Foreskin fibroblast (primary cell): ENCODE measurements at places on chromosomes 3 and 15.

GRCh38 chr3:70856414-70857162 is 544.1 kb upstream of the MDFIC2 start:
- DNase-seq: peak; percentile 71

GRCh38 chr15:33150971-33151370 is 43.5 kb downstream of the FMN1 start:
- no peak for DNase-seq

DNA sequence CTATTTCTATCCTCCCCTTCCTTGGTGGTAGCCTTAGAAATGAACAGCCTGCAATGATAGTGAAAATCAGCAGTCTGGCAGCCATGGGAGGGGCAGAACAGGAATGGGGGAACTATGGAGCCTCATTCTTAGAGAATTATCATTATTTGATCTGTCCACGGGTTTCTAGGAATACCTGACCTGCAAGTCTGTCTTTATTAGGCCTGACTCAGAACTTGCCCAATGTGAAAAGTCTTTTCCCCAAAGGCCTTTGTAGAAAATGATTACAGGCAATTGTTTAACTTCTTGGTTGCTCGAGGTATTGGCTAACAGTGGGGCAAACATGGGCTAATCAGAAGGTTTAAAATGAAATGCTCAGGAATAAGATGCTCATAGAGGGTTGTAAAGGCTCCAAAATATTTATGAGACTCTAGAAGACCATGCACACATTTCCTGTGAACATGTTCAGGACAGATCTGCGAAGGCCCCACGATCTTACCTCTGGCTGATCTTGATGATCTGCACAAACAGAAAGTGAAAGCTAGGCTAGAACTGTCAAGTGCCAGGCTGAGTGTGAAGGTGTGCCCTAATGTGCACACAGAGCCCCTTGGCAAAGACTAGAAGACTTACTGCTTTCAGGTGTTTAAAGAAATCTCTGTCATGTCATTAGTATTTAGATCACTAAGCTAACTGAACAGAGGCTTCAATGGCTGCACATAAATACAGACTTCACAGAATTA is 39.6 kb upstream of the LAMP3 start:
- DNase-seq: peak; percentile 15

DNA sequence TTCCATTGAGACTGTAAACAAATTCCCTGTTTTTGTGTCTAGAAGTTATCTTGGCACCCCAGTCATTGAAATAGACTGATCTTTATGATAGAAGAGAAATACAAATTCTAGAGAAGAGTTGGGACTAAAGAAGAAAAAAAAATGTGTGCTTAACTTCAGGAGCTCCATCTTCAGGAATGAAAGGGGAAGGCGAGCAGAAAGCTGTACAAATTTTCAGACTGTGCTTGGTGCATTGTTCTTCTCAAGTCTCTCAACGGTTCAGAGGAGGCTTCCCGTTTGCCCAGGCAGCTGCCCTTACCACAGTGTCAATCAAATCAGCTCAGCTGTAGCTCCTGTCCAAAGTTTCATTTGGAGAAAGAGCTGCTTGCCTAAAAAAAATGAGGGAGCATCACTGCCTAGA is 41.7 kb downstream of the OXSM start:
- DNase-seq: peak; percentile 68

DNA sequence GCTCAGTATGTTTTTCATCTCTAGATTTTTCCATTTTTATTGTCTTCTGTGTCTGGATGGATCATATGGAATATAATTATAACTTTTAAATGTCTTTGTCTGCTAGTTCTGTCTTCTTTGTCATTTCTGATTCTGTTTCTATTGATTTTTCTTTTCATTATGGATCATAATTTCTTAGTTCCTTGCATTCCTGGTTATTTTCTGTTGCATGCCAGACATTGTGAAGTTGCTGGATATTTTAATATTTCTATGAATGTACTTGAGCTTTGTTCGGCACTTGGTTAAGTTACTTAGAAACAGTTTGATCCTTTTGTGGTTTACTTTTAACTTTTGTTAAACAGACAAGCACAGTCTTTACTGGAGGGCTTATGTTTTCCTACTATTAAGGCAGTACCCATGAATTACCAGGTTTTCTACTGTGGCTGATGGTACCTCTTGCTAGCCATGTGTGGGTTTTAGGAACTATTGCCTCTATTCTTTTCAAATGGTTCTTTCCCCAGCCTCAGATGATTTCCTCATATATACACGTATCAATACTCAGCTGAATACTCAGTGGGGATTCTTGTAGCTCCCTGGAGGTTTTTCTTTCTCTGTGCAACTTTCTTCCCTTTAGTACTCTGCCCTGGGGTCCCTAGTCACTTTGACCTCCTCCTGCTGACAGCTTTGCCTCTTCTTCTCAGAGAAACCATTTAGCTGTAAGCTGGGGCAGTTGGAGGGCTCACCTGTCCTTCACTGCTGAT is 64.3 kb downstream of the RASA2 start:
- DNase-seq: no peak

DNA sequence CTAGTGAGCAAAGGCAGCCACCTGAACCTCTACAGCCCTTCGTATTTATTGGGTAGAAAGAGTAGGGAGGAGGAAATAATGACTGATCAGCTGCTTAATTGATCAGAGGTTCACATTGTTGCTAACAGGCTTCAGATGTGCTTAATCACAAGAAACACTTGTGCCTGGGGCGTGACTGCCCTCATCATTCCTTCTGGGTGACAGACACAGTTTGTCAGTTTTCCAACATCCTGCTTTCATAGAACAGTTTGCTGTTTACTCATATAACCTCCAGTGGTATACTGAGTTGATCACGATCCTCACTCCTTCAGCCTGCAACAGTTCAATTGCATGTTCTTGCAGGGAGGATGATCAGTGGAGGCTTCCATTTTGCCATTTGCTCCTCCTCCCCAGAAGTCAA is 13.6 kb upstream of the CASR start:
- no peak for DNase-seq

GRCh38 chr3:152968388-152969024 is 133.6 kb downstream of the P2RY1 start:
- peak; percentile 63 for DNase-seq

DNA sequence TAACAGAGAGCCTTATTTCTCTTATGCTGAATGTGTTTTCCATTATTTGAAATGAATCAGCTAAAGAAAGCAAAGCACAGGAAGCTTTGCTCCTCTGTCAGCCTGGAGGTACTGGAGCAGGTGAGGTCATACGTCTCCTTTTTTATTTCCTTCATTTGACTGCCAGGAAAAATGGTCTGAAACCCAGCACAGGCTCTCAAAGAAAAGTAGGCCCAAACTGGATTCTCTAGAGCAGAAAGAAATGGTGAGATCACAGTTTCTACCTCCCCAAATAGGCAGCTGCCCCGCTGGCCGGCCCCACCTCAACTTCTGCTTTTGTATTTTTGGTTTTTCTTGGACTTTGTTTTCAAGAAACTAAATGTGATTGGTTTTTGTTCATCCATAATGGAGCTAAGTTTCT is 95.1 kb downstream of the RPL39L start:
- DNase-seq: no peak

- no peak for DNase-seq
Observed at GRCh38 chr3:55449527-55449926, 37.6 kb downstream of the WNT5A start.

DNA sequence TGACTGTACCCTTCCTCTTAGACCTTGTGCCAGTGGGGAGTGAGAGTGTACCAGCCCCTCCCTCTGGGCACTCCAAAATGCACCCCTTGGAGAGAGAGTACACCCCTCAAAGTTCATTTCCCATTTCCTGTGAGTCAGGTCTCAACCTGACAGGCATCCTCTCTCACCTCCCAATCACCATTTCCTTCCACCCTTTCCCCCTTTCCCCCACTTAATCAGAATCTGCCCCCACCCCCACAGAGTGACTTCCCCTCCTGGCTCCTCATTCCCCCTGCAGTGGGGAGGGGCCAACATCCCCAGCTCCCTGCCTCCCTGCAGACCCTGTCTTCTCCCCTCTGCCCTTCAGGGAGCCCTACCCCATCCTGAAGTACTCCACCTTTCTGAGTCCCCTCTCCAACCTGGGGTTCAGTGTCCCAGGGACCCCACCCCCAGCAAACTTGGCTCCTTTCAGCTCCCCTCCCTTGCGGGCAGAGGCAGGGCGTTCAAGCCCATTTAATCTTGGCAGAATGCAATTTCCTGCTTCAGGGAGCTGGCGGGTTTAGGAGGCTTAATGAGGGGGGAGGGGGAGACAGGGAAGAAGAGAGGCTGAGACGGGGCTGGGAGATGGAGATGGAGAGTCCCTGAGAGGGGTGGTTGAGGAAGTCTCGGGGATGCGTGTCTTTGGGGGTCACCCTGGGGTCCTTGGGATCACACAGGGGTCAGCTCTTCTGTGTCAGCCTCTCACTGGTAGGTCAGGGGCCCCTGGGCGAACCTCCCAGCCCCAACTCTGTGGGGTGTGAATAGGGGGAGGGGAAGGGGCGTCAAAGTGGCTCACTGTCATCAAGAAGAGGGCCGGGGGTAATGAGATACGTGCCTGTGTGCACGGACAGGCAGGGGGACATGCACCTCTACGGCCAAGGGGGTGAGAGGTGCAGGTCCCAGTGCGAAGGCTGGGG is 16.6 kb upstream of the SEMA3F start:
- no peak for DNase-seq

- peak; percentile 71 for DNase-seq
Observed at GRCh38 chr3:78258798-78259197, 1218.9 kb downstream of the ROBO2 start.

GRCh38 chr3:141505166-141505565 is 18.3 kb downstream of the RASA2 start:
- DNase-seq: no peak

DNA sequence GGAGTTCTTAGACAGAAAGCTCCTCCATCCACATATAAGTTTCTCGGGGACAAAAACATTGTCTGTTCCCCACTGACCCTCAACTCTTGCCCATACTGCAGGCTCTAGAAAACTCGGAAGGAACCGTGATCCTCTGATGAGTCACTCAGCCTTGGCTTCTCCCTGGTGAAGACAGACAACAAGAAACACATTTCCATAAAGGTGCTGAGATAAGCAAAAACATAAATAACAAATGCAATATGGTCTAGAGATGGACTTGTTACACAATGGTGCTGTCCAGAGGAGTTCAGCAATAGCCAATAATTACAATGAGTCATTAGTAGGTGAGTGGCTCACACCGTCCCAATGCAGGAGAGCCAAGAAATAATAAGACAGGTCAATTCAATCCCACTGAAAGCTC is 43.7 kb downstream of the MAGI1 start:
- peak; percentile 77 for DNase-seq

GRCh38 chr3:101155825-101156224 is 162.6 kb upstream of the ABI3BP start:
- DNase-seq: no peak

DNA sequence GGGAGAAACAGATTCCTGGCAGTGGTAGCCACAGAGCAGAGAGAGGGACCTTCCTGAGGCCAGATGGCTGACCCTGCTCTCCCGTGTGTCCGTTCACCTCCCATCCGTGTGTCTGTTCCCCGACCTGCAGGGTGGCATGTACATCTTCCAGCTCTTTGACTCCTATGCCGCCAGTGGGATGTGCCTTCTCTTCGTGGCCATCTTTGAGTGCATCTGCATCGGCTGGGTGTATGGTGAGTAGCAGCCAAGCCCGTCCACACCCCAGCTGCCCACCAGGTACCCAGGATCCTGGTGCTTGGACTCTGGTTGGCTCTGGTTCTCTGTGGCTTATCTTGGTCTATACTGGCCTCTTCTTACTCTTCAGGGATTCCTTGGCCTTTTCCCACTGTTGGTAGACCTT is 59.5 kb upstream of the SLC6A1 start:
- DNase-seq: no peak

DNA sequence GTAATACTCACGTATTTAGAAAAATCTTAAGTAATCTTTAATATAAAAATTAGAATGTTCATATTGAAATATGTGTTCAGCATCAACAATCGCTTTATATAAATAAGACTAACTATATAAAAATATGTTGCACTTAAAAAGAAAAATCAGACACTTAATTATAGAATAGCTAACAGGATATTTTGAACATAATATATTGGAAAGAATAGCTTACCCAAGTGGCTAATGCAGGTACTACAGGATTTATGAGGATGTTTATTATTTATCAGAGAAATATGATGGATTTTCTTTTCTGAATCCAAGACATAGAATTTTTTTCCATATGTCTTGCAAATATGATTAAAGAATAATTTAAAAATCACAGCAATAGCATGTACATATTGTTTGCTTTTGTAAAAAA is 567.9 kb upstream of the GBE1 start:
- no peak for DNase-seq

DNA sequence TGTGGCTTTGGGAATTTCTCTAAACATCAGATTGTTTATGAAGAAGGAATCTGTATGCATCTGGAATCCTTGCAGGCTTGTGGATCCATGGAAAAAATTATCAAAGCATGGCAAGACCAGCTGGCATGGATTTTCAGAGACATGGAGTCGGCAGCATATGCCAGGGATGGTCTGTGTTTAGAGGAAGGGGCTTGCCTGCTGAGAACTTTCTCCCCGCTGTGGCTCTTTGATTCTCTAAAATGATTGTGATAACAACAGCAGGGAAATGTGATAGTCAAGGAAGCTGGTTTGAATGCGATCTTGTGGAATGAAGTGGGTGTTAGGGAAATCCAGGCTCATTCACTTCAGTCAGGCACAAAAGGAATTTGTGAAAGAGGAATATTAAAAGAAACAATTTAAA is 245.7 kb upstream of the THRB start:
- no peak for DNase-seq

DNA sequence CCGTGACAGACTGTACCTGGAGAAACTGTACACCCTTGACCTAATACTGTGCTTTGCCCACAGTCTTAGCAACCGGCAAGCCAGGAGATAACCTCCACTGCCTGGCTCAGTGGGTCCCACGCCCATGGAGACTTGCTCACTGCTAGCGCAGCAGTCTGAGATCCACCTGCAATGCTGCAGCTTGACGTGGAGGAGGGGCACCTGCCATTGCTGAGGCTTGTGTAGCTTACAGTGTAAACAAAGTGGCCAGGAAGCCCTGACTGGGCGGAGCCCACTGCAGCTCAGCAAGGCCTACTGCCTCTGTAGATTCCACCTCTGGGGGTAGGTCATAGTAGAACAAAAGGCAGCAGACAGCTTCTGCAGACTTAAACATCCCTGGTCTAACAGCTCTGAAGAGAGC is 189.3 kb downstream of the EDEM1 start:
- no peak for DNase-seq

DNA sequence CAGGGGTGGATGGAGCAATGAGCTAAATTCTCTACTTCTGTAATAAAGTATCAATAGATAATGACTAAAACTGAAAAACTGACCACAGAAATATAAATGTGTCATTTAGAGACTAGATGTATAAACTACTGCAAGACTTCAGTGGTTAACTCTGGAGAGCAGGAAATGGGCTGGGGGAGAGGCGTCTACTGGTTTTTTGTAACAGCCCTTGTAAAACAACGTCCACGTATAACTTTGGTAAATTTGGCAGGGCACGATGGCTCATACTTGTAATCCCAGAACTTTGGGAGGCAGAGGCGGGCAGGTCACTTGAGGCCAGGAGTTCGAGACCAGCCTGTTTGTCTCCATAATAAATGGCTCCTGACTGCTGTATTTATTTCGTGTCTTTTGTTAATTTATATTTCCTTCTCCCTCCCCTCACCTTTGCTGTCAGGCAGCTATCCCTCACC is 12.5 kb downstream of the RAB27A start:
- DNase-seq: no peak
